ENCODE measurements at places on chromosomes 4 and X. TPM values are rescaled to one million over a fixed set of nuclear protein-coding genes. Genes with fewer than 3 reads are reported as not detected.

TCP11X2 gene
- total RNA-seq, result not detected

KIT gene
- total RNA-seq, result 4.1 TPM

FAM133A gene
- total RNA-seq, result not detected

PPP4R3C gene
- not detected for total RNA-seq

CCNA2 gene
- total RNA-seq, result 3.6 TPM

NSUN7 gene
- 8.6 TPM for total RNA-seq

TRPC5OS gene
- total RNA-seq, result not detected

GPC4 gene
- total RNA-seq, result 15.3 TPM

DNA sequence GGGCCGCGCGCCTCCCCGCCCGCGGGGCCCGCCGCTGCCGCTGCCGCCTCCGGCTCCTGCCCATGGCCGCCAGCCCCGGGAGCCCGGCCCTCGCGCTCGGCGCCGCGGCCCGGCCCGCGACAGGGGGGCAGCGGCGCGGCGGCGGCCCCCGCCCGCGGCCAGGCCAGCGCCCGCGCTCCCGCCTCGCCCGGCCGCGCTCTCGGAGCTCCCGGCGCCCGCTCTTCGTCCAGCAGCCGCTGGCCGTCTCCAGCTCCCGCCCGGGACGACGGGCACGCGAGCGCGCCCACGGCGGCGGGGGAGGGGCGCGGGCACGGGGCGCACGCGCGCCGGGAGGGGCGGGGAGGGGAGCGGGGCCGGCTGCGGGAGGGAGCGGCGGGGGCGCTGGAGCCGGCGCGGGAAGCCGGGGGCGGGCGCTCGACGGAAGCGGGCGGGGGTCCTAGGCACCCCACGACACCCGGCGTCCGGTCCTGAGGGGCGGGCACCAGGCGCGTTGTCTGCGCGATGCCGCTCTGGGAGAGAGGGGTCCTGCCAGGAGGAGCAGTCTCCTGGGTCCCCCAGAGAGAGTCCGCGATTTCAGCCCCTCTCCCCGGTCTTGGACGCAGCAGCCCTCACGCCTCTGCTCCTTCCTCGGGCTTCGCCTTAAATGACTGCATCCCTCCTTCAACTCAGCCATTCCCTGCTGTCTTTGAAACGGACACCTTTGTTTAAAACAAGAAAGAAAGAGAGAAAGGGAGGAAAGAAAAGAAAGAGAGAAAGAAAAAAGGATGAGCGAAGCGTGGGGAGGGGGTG lies 490 bp upstream of the PDZD4 start:
- no peak for DNase-seq

GRCh38 chr4:70930530-70931256 lies 28.5 kb downstream of the MOB1B start:
- DNase-seq, result no peak

DNA sequence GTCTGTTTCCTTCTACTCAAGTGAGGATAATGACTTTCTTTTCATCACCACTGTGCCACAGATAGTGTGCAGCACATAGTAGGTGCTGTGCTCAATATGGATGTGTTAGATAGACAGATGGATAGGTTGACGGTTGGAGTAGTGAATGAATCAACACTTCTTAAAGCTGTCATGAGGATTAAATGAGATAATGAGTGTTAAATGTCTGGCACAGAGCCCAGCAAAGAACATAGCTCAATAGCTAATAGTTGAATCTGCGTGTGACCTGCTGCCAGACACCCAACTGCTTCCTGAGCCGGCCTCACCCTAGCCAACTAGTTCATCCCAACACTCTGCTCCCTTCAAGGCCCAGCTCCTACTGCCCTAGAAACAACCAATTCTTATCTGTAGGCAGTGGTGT lies 67.7 kb upstream of the PJA1 start:
- no peak for DNase-seq

GRCh38 chr4:127335073-127335620 lies 297.6 kb upstream of the INTU start:
- DNase-seq, result no peak

DNA sequence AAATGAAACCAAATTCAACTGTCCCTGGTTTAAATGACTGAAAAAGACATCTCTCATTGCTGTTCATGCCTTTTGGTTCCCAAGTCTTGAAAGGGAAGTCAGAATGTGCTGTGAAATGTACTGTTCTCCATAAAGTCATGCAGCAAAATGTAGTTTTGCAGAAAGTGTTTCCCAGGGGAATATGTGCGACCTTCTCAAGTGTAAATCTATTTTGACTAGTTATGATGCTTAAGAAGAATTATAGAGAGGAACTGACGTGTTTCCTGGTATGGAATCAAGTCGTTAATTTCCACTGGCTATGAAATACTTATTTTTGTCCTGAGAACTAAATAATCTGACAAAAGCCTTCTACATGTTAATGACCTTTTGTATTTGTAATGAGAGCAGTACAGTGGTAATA lies 223.1 kb downstream of the CLCN4 start:
- DNase-seq, result no peak

DNA sequence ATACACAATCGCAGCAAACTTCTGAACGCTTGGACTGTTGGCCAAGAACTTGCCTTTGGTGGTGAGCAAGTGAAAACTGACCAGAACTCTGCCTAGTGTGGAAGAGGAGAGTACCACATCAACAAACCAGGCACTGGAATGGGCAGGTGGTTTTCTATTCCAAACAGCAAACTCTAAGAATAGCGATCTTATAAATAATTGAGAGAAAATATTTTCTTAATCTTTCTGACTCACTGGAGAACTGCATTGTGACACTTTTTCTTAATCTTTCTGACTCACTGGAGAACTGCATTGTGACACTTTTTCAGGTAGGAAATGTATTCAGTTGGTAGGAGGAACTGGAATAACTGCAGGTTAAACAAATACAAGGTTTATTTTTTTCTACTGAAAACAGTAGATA lies 57.0 kb upstream of the SORBS2 start:
- DNase-seq, result no peak

DNA sequence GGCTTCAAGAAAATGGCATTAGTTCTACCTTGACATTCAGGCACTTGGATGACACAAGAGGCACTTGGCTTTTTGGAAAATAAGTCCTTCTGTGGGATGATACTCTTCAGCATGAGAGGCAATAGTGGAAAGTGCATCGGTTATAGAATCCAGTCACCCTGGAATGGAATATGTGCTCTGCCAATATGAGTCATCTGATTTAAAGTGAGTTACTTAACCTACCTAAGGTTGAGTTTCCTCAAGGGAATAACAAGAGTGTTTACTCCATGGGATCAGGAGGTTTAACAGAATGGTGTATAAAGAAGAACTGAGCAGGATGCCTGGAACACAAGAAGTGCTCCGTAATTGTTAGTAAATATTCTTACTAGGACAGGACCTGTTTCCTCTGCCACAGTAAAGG lies 10.7 kb downstream of the SLC39A8 start:
- no peak for DNase-seq

GRCh38 chrX:110284159-110284558 lies 33.7 kb downstream of the AMMECR1 start:
- DNase-seq, result no peak

DNA sequence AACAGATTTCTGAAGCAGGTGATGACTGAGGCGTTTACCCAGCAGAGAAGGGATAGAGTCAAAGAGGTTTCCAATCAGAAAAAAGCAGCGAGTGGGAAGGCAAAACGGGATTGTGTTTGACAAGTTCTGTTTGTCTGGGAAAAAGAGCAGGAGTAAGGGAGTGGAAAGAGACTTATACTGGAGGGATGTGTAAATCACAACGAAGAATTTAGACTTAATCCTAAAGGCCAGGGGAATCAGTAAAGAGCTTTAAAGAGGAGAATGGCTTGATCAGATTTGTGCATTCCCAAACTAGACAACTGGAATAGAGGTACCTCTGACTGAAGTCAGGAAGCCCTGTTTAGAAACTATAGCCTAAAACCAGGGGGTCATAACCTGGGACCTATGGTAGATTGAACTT lies 31.5 kb upstream of the LRBA start:
- DNase-seq, result no peak

GRCh38 chrX:30577362-30577991 lies at the start of gene TASL:
TASL (minus strand) TSS chrX:30577766; CDS start chrX:30560355, 17,411 bp downstream.
- DNase-seq, result no peak

DNA sequence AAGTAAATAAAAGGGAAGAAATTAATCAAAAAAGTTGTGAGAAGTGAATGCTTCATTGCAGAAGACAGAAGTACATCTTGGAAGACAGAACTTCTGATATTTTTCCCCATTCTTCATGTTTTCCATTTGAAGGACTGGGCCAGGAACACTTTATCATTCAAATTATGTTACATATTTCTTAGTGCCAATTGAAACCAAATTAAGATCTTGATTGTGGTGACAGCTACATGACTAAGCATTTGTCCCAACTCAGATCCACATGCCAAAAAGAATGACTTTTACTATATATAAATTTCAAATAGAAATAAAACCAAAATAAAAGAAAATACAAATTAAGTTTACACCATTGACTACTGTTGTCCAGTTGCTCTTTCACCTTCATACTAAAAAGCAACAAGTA lies 14.0 kb upstream of the FGF5 start:
- no peak for DNase-seq

- DNase-seq, result no peak
Observed at GRCh38 chr4:185797018-185797417, 15.0 kb downstream of the SORBS2 start.

DNA sequence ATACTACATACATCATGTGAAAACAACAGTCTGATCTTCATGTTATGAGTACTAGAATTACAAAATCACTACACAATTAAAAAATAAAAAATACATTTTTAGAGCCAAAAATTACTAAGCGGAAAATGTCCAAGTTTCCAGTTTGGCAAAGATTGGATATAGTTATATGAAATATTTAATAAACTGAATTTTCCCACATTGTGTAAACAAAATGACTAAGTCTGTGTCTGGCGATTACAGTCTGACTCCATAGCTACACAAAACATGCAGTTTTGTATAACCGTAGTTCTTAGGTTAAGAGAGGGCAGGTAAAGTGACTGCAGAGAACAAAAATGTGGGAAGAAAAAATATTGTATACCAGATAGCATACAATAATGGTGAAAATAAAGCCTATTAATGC lies 59.2 kb upstream of the TMEM47 start:
- no peak for DNase-seq

GRCh38 chr4:86870442-86871069 lies 21.4 kb upstream of the SLC10A6 start:
- DNase-seq, result no peak

DNA sequence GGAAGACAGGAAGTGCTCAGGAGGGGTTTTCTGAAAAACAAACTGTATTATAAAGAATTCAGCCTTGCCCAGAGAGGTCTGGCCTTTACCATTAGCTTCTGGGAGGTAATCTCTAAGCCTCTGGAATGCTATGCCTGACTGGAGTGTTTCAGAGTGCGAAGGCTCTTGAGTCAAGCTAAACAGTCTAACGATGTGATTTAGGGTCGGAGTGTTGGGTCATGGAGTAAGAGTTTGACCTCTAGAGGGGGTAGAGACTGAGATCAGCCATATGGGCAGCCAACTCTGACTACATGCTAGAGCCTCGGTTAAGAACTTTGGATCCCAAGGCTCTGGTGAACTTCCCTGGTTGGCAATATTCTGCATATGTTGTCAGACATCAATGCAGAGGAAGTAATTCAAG lies 15.0 kb downstream of the BOD1L1 start:
- DNase-seq, result no peak

DNA sequence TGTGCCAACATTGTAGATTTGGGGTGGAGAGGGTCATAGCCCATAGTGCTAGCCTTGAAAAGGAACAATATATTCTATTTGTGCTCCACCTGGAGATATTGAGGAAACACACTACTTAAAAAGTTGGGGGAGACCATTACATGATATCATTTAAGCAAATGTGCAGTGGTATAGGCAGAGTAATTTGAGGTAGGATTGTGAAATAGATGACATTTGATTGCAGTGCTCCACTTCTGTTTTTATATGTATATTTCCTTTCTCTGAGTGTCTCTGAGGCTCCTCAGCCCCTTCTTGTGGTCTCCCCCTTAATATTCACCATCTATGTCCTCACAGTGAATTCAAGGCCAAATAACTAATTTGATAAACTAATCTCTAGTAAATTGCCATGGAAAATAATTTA lies 85.6 kb upstream of the NMU start:
- no peak for DNase-seq

DNA sequence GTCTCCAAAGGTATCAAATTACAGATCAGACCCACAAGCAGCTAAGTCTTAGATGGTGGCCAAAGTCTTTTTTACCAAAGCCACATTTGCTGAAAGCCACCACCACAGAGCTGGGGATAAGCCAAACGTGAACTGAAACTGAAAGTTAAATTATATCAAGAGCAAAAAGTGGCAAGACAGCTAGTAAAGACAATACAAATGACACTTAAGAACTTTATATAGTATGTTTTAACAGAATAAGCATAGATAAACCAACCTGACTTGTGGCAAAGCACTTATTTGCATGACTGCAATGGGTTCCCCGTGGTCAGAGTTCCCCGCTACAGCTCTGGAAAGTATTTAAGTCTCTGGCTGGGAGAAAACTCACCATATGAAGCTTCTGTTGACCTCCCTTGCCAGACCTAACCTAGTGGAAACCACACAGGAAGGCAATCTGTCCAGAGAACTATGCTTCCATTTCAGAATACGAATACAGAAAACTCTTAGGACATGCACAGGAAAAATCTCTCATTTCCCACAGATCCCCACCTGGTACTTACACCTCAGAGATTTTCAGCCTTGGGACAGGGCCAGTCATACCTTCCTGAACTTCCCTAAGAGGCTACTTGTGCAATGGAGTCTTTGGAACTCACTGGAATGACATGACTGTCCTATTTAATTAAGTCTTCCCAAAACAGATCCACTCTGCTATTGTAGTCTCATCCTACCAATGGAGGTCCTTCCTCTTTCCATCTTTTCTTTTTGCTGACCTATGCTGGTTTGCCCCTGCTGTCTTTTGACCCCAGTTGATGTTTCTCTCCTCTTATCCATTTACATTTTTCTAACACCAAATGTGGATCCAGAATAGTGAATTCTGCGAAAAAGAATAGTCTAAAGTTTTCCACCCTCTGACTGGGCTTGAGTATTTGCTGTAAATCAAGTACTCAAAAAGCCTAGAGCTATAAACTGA lies 225.1 kb downstream of the NR3C2 start:
- no peak for DNase-seq

DNA sequence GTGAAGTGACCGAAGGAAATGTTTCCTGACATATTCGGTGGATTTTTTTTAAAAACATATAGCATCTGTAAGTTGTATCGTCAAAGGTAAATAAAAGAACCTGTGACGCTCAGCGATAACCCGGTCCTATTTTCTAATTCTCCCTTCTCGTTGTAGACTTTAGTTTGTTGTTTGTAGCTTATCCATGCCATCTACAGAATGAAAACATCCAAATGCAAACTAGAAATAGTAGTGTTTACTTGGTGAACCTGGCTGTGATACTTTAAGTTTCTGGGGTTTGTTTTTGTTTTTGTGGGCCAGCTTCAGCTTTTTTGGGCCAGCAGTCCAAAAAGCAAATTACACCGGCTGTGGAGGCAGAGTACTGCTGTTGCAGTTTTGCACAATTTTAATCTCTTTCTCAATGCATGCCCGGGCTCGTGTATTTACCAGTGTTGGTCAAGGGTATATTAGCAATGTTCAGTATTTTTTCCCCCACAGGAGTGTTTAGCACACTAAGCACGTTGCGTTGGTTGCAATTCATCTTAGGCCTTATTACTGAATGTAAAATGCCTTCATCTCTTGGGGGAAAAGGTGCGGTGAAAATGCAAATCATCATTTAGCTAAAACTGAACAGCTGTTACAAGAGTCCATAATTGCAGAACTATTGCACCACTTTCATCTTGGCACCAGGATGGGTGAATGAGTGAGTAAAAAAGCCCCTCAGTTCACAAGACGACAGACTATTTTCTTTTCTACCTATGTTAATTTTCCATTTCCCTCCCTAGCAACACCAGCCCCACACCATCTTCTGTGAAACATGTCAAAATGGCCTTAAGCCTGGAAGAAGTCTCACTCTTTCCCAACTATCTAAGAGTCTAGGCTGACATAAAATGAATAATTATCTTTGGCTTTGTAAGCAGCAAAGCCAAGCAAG lies 1.7 kb upstream of the CNOT6L start:
- DNase-seq, result no peak
